ENCODE measurements at places on chromosomes 4 and X.

DNA sequence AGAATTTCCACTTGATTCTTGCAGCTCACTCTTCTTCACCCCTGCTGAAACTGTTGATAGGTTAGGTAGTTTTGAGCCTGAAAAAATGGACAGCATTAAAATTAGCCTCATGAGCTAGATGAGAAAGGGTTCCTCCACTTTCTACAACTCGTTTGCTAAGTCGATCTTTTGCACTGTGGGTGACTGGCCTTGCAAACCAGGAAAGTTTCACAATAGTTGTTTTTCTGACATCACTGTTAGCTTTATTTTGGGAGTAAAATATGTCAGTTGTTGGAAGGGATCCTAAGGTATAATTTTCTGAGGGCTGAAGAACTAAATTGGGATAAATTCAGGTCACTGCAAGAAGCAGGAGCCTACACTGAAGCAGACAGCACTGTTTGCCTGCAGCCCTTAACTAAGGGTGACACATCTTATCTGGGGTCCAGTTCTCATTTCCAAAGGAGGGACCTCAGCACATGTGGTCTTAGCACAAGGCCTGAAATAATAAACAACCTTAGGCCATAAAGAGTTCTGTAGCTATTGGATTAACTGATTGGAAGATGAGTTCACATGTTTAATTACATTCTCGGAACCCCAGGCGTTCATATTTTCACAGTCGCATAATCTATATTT, 29.1 kb downstream of the ANAPC4 start:
- no peak for DNase-seq

- DNase-seq = no peak
These were observed 105.1 kb downstream of the ADGRA3 start for GRCh38 chr4:22410645-22411247.

DNA sequence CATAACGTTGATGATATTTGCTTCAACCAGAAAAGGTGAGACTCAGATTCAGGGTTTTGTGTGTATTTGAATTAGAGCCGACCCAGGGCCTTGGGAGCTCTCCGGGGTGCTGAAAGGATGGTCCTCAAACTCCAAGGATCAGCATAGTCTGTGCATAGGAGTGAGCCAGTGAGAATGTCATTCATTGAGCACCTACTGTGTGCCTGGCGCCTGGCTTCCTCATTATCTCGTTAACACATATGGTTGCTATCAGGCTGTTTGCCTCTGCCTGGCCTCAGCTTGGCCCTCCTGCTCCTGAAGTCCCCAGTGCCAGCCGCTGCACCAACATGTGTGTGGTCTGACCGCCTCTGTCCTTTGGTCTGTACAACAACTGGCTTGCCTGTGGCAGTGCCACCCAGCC, 25.1 kb upstream of the JAKMIP1 start:
- DNase-seq = no peak

DNA sequence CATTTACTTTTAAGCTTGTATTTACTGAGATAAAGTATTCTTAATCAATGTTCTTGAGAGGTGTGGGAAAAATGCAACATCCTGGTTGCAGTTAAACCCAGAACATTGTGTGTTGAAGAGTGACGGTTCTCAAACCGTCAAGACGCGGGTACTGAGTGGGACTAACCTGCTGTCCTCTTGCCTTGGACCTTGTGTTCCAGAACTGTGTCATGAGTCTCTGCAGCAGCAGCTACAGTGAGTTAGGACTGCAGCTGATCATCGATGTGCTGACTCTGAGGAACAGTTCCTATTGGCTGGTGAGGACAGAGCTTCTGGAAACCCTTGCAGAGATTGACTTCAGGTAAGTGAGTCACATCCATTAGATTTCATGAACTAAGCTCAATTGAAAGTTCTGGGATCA, 59.7 kb downstream of the HTT start:
- DNase-seq = no peak

- no peak for DNase-seq
These were observed 1.9 kb downstream of the SLC9A7 start for GRCh38 chrX:46757052-46757451.

DNA sequence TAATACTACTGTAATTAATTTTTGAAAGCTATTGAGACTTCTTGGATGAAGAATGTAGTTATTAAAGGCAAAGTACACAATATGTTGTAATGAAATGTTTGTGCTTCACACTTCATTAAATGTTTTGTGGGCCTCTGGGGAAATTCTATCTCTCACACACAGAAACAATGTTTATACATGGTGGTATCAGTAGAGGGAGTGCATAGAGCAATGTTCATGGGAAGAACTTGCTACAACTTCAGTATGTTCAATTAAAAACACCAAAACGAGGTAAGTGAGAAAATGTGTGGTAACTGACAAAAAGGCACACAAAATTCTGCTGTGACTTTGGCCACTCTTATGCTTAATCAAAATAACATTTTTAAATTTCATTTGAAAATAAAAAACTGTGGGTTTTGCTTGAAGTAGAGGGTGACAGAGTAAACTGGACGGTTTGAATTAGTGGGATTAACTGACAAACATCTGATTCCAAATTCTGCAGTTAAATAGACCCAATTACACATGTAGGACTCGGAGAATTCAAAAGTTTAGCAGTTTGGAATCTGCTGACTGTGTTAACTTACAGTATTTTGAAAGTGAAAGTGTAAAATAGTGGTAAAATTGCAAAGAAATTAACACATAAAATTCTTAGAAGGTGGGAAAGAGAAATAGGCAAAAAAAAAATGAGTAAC, 111.4 kb upstream of the TTC29 start:
- no peak for DNase-seq

DNA sequence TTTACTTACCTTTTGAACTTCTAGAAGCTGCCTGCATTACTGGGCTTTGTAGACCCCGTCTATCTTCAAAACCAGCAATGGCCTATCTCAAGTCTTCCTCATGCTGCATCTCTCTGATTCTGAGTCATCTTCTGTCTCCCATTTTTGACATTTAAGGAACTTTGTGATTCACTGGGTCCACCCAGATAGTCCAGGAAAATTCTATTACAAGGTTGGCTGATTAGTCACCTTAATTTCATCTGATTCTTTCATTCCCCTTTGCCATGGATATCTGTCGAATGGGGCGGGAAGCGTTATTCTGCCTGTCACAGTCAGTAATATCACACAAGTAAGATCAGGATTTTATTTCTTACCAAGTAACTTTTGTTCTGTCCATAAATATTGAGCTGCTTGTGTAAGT, 618.0 kb downstream of the CCSER1 start:
- no peak for DNase-seq

- no peak for DNase-seq
These were observed 950.2 kb upstream of the SLIT2 start for GRCh38 chr4:19301527-19301926.

GRCh38 chrX:107559506-107559905, 68.8 kb upstream of the PRPS1 start:
- no peak for DNase-seq

GRCh38 chr4:2852481-2852921, 8.9 kb downstream of the ADD1 start:
- DNase-seq = no peak
